ENCODE measurements at places on chromosomes 7 and 10.

- no peak for DNase-seq
Observed at GRCh38 chr7:138212314-138212713, 136.1 kb downstream of the AKR1D1 start.

GRCh38 chr10:37895674-37896073 is 38.3 kb upstream of the ZNF248 start:
- no peak for DNase-seq

- DNase-seq = no peak
Observed at GRCh38 chr7:93115796-93116195, 2.0 kb downstream of the SAMD9 start.

GRCh38 chr10:103053659-103054581 is 135.8 kb downstream of the CNNM2 start:
- DNase-seq = no peak

GRCh38 chr7:82286096-82286797 is 157.3 kb downstream of the CACNA2D1 start:
- DNase-seq = no peak

- no peak for DNase-seq
Observed at GRCh38 chr7:39272111-39272510, 294.1 kb upstream of the YAE1 start.

DNA sequence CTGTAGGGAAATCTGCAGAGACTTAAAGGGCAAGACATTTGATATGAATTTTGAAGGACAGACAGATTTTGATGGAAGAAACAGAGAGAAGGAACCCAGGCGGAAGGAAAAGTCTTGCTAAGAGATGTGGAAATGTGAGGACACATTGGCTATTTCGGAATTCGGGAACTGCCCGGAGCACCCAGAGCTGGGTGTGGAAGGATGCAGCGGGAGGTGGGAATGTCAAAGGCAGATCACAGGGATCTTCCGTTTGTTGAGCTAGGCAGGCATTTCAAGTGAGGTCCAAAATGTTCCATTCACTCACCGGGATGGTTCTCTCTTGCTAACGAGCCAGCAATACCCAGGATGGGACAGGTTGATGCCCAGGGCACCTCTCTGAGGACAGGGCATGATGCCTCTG is 87.2 kb upstream of the CTBP2 start:
- no peak for DNase-seq

GRCh38 chr7:72429316-72429715 is 17.2 kb upstream of the CALN1 start:
- DNase-seq = no peak

DNA sequence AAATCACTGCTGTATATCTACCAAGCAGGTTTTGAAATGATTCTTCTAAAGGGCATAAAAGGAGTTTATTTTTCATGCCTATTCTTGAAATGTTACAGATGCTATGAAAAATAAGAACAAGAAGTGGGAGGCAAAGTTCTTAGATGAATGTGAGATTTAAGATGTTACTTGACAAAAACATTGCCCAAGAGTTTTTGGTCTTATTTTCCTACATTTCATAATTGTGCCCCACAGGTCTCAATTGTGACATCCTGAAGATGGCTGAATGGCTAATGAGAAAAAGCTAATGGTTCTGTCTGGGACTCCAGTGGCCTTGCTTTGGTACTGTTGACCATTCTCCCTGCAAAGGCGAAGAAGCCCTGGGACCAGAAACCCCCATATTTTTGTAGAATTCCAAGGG is 43.0 kb upstream of the IFRD1 start:
- no peak for DNase-seq

- no peak for DNase-seq
Observed at GRCh38 chr10:17673471-17674061, 29.6 kb downstream of the STAM start.

DNA sequence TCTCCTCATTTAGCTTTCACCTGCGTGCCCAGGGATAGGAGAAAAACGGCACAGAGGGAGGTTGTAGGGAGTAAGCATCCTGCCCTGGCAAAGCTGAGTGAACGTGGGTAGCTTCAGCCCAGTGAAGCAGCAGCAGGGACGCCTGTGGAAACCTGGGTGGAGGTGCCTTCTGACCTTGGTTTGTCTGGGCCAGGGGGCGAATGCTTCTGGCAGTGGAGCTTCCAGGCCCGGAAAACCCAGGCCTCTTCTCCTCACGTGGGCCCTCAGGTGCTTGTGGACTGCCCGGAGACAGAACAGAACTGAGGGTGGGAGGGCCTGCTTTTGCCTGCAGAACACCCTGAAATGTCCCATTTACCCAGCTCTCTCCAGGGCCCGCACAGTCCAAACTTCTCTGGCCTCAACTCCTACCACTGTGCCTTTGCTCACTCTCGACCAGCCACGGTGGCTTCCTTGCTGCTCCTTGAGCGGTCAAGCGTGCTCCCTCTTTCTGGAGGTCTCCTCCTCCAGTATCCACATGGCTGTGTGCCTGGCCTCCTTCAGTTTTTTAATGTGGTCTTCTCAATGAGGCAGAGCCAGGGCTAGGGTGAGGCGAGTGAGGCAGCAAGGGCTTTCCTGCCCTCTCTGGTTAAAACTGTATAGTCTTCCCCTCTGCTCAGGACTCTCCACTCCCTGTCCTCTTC is 62.4 kb downstream of the TMEM209 start:
- no peak for DNase-seq

DNA sequence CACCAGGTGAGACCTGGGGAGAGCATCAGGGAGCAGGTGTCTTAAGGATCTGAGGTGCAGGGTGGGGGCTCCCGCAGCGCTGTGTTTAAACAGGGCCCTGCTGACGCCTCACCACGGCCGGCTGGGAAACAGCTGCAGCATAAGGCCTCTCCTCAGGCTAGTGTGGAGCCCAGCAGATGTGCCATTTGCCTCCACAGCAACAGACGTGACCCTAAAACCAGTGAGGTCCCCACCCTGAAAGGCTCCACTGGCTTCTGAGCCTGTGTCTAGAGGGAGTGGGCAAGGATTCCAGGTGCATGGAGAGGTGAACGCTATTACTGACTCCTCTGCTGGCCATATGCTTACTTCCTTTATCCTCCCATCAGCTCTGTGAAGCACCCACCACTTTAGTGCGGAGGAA is 47.8 kb downstream of the SYPL1 start:
- DNase-seq = no peak

DNA sequence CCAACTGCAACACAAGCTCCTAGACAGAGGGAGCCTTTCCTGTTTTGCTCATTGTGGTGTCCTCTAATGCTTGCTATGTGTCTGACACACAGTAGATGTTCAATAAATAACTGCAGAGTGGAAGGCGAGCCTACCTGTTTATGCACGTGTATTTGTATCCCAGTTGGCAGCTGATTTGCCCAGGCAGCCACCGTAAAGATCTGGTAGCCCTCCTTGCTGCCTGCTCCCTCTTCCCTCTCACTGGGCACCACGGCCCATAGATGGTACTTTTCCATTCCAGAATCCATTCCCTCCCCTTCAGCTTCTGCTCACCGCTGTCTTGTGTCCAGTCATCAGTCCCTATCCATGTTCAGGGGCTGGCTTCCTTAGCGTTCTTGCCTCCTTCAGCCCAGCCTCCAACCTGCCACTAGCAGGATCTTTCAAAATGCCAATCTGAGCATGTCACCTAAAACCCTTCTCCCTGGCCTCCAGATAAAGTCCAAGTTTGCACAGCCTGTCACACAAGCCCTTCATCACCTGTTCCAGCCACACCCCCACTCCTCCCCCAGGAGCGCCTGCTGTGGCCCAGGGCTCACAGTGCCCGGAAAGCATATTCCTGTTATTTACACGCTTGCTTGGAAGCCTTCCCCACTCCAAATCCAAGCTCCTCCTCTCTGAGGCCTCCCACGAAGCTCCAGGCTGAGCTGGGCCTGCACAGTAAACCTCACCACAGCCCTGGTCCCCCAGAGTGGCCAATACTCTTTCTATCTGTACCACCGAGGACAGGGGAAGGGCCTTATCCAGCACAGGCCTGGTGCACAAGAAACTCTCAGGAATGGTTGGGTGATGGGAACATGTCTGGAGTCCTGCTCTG is 21.0 kb downstream of the ZCCHC24 start:
- DNase-seq = no peak

DNA sequence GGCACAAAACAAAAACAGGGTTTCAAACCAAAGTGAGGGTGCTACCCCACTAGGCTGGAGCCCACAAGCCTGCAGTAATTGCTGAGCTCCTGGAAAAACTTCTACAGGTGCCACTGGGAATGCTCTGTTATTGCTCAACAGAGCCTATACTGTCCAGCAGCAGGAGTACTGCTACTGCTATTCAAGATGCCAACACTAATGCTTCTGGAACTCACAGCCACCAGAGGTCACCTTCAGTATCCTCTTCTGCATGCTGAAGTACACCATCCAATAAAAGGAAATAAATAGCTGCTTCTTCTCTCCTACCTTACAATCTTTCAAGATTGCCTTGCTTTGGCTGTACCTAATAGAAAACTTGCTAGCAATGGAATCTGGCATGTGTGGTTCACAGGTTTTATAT is 222.0 kb downstream of the LRRN3 start:
- no peak for DNase-seq
